Activated naive CD4-positive, alpha-beta T cell (primary cell): ENCODE measurements at places on chromosomes 1 and 21.

DNA sequence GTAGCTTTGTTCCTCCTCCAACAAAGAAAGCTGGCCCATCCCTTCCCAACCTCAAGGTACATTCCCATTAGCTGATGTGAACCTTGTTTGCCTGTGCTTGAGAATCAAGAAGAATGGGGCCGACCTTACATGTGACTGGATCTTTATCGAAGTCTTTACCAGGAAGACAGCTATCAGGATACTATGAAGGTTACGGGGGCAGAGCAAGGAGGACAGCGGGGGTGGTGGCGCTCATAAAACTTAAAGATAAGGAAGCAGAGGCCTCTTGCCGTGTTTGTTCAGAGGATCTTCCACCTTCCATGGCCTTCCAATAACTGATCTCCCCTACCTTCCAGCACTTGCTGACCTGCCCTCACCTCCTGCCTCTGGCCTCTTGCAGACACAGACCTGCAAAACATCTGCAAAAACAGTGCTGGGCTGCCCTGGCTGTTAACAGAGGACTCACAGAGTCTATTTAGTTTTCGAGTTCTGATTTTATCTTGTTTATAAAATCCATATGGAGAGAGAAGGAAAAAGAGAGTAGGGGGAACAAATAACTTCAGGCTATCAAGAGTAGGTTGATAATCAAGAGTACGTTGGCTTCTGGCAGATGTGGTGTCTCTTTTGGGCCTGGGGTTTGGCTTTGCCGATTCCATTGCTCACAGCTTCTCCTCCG lies 198.0 kb downstream of the HUNK start:
- no peak for DNase-seq

GRCh38 chr1:9910076-9910422 lies at the start of gene CTNNBIP1:
TSS of gene CTNNBIP1 (minus strand) at chr1:9910269. CDS start at chr1:9872064, 38,205 bp downstream.
- DNase-seq = no peak

DNA sequence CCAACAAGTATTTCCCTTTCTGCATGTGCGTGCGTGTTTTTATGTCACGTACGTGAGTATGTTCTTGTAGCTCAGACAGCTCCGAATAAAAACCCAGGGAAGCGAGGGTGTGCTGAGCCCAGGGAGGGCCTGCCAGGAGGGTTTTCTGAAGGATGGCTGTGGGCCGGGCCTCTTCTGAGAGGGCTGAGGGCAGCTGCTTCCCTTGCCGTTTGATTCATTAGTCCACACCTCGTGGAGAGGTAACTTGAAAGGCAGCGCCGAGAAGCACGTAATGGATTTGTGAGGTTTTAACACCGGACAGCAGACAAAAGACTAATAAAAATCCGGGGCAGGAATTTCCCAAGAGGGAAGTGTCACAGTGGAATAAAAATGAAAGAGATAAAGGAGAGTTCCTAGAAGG lies 29.5 kb downstream of the CD247 start:
- DNase-seq = no peak

DNA sequence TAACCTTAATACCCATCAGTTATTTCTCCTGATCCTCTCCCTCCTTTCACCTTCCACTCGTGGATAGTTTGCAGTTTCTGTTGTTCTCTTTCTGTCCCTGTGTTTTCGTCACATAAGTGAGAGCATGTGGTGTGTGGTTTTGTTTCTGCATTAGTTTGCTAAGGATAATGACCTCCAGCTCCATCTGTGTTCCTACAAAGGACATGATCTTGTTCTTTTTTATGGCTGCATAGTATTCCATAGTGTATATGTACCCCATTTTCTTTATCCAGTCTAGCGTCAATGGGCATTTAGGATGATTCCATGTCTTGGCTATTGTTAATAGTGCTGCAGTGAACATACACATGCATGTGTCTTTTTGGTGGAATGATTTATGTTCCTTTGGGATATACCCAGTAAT lies 36.6 kb upstream of the GPR25 start:
- DNase-seq = no peak

DNA sequence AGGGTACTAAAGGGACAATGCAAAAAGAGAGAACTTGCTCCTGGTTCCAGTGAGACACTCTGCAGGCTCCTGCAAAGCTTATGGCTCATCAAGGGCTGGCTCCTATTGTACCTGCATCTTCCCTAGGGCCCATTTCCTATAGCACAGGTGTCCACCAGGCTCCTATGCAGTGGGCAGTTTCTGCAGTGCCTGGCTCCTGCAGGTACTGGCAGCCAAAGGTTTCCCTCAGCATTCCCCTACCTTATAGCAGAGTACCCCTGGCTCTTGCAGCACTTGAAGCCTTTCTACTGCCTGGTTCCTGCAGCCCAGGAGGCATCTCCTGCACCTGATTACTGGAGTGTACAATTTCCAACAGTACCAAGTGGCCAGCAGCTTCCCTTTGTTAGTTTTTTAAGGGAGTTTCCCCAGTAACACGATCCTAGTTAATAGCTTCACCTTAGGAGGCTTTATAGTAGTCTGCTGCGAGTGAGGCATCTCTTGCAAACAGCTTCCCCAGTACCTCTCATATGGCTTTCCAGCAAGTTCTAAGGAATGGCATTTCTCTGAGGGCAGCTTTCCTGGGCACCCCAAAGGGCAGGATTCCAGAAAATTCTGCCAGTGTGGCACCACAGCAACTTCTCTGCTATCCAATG lies 141.7 kb downstream of the DENND1B start:
- DNase-seq = no peak

- no peak for DNase-seq
These were observed 10.4 kb downstream of the UBE2G2 start for GRCh38 chr21:44791246-44791645.

GRCh38 chr21:36186506-36187399 lies 30.1 kb downstream of the DOP1B start:
- no peak for DNase-seq

DNA sequence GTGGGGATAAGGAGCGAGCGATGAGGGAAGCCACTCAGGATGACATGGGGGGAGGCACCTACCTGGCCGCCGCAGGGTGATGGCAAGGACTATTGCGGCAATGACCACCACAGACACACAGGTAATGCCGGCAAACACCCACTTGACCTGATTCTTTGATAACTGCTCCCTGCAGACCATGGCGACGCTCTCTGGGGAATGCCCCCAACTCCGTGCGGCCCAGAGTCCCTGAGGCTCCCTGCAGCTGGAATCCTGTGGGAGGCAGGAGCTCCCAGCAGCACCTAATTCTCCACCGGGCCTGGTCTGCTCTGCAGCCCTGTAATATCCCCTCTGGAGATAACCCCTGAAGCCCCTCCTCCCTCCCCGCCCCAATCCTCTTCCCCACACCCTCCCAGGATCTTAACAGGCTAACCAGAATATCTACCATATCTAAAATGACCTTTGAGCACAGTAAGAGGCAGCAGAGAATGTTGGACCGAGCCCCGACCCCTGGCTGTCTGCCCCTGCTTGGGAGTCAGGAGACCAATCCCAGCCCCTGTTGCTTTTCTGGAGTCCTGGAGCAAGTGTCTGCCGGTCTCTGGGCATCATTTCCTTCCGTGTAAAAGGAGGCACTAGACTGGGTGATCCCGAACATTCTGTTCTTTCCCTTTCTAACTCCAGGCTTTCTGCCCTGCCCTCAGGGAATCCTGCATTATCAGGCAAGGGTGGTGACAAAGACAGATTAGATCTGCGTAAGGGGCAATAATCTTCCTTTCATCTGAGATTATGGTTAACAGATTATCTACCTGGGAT lies at the start of gene FAM151A:
FAM151A (minus strand) TSS at position 310 of the 792 bp plus-strand sequence; CDS start at position 180, 130 bp downstream.
- no peak for DNase-seq

DNA sequence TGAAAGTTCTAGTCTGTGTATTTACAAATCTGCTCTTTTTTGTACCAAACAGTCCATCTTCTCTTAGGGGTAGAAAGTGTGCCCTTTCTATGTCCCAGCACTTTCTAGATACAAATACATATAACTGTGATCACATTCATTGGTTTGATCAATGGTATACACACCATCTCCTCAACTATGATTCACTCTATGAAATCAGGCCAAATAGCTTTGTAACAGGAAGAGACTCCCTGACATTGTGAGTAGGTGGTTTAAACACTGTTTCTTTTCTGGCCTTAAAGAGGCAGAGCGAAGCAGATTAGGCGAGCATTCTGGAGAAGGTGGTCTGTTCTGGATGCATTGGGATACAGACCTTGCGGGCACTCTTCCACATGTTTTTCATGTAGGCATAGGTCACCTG lies 39.3 kb upstream of the EXOSC10 start:
- DNase-seq = no peak

- DNase-seq = no peak
These were observed 126.1 kb downstream of the SLC44A5 start for GRCh38 chr1:75484789-75485188.

DNA sequence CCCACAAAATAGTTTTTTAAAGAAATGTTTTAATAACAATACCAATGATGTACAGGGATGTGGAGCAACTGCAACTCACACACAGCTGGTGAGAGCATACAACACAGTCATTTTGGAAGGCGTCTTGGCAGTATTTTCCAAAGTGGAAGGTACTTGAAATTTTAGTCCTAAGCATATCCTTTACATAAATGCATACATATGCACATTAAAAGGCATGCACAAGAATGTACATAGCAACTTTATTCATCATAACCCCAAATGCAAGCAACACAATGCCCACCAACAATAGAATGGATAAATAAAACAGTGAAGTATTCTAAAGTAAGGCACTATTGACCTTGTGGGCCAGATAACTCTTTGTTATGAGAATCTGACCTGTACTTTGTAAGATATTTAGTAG lies 310.1 kb upstream of the ADGRL2 start:
- DNase-seq = no peak
